T-helper 1 cell (primary cell): ENCODE measurements at places on chromosomes 16 and 17.

DNA sequence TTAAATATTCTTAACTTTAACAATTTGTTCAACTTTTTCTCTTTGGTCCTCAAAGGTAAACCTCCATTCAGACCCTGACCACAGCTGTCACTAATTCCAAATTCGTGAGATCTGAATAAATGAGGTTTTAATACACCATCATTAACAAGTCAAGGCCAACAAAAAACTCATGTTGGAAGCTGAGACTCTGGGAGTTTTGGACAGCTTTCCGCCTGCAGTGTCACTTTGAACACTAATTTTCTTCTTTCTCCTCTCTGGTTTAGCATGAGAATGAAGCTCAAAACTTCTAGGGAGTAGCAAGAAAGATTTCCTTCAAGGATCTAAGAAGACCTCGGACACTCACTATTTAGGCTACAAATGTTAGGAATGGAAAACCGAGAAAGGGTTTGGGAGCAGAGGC lies 32.7 kb upstream of the DNAH9 start:
- no peak for DNase-seq

- no peak for DNase-seq
These were observed 200.0 kb upstream of the CDH5 start for GRCh38 chr16:66166490-66166889.

DNA sequence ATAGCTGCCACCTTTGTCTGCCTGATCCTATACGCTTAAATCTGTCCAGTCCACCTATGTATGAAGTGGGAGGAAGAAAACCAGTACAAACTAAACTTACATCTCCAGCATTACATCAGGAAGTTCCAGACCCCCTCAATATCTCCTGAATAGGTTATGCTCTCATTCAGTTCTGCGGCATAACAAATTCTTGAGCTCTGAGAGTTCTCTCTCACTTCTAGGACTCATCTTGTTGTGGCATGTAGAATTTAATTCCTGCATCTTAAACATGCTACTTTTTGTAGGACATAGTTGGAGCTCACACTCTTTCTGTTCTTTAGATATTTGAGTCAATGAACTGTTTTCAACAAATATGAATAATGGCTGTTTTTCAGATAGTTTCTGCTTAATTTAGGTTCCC lies 662.5 kb downstream of the CDH11 start:
- DNase-seq: no peak

GRCh38 chr16:30335598-30336474 lies 19.3 kb downstream of the CD2BP2 start:
- no peak for DNase-seq

DNA sequence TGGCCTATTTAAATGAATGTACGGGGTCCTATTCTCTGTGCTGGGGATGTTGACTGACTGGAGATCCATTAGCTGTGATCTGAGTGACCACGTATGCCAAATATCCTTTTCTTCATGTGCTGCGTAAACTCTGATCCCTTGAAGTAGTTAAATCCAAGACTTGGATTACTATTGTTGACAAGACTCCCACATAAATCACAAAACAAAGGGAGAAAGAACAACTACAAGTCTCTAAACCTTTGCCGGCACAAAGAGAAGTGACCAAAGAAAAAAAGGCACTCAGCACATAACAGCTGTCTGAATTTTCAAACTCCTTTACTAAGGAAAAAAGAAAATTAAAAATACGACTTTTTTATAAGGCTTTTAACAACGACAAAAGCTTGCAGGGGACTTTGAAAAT lies 559.9 kb upstream of the CDH8 start:
- DNase-seq: no peak
